Hematopoietic multipotent progenitor cell (in vitro differentiated cells): ENCODE measurements at places on chromosomes 5 and 9. TPM values are rescaled to one million over a fixed set of nuclear protein-coding genes. Genes with fewer than 3 reads are reported as not detected.
A peak's percentile ranks its signal among the peaks of the same experiment; 100 is the strongest.

The EPB41L4A gene
- under 0.01 TPM for total RNA-seq

The WNT8A gene
- 1.1 TPM for total RNA-seq

The IFNA2 gene
- not detected for total RNA-seq

The SOHLH1 gene
- not detected for total RNA-seq

The MYORG gene
- 1.3 TPM for total RNA-seq

The ZNG1E gene
- total RNA-seq: 10.5 TPM

The MYOZ3 gene
- total RNA-seq: 10.2 TPM

The EIF4E1B gene
- total RNA-seq: not detected

The PCDHGA5 gene
- 1.1 TPM for total RNA-seq

The SPATA31C1 gene
- under 0.01 TPM for total RNA-seq

The ANKDD1B gene
- under 0.01 TPM for total RNA-seq

- DNase-seq: no peak
Observed at GRCh38 chr5:170112876-170113521, 7.3 kb downstream of the FOXI1 start.

DNA sequence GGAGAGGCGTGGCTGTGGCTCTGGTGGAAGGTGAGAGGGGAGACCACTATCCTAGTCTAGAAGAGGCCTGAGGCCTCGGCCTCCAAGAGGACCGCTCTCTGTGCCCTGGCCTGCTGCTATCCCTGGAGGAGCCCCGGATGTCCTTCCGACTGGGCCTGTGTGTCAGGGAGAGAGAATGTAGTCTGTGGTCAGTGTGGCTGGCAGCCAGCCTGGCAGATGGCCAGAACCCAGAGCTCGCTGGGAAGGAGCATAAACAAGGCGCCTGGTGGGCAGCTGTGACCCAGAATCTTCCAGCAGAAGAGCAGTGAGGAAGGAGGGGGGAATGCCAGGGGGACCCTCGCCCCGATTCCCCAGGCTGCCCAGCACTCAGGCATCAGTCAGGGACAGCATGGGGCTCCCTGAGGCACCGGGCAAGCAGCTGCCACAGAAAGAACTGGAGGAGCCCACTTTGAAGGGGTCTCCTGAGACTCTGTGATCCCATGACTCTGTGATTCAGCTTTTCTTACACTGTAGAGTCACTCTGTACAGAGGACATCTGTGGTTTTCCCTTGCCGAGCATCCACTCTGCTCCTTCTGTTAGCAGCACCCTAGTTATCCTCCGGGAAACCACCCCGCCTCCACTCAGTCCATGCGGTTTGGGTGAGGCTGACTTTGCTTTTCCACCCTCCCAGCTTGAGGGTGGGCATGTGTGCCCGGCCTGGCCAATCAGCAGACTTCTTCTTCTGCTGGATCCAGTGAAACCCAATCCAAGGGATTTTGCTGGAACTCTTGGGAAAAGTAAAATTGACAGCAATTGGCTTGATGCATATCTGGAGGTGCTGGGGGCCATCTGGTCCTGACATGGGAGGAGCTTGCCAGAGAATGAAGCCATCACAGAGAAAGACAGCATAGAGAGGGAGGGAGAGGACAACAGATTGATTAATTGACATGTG lies 46.2 kb upstream of the PWWP2A start:
- DNase-seq: peak; percentile 60

DNA sequence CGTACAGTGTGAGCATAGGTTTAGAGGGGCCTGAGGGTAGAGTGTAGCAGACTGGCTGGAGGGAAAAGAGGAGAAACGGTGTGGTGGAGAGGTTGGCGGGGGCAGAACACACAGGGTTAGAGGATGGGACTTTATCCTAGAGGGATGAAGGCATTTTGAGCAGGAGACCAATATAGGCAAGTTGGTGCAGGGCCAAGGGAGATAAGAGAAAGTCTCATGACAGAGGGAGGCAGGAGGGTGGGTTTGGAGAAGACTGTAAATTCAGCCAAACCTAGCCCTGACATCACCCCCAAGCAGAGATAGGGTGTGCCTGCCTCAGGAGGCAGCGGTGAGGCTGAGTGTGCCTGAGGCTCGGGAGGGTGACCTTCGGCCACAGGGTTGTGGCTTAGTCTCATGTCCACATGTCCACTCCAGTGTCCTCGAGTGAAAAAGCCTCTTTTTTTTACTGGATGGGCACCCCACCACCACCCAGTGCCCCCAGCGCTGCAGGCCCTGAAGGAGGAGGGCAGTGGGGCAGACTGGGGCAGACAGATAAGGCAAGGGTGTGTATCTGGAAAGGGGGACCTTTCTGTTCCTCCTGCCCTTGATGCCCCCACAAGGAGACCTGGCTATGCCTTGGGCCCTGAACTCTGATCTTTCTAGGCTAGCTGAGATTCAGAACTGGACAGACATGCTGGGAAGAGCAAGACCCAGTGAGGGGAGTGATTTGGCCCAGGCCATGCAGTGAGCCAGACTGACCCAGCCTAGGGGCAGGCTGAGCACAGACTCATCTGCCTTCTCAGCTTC lies 108.7 kb downstream of the RGS3 start:
- no peak for DNase-seq

DNA sequence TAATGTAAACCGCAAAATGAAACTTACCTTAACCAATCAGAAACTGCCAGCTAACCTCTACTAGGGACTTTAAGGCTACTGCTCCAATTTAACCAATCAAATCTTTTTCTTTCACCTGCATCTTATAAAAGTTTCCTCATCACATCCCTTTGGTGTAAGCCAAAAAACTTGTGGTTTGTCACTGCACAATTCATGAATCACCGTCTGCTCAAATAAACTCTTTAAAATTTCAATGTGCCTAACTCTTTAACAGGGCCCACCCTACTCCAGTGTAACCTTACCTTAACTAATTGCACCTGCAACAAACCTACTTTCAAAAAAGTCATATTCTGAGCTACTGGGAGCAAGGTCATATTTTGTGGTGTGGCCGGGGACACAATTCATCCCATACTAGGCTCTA lies 172.2 kb upstream of the GRAMD2B start:
- no peak for DNase-seq

GRCh38 chr5:35160486-35161116 lies 69.7 kb downstream of the PRLR start:
- DNase-seq: no peak

DNA sequence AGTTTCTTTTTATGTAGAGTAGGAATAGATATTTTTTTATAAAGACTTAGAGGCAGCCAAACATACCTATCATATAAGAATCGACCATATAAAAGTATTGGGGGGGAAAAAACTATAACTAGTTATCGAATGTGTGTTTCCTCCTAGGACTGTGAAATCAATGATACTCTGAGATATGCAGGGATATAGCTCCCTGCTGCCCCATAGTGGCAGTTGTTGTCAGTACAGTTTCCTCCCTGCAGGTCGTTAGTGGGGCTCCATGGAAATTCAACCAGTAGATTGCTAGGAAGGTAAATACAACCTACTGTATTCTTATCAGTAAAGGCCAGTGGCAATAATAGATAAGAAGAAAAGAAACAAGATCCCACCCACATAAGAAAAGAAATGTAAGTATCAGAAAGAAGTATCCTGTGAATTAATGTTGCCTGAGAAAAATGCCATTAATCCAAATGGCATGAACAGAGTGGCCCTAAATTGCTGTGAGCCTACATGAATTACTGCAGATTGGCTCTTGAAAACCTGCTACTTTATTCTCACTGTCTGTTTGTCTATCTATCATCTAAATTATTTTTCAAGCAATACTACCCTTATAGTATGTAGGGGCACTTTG lies 136.9 kb upstream of the FBN2 start:
- peak; percentile 54 for DNase-seq

GRCh38 chr9:31674264-31674663 lies 710.2 kb upstream of the ACO1 start:
- DNase-seq: no peak

GRCh38 chr5:6135977-6136376 lies 242.4 kb downstream of the MED10 start:
- DNase-seq: no peak

GRCh38 chr9:8315211-8315610 lies 515.6 kb upstream of the DMAC1 start:
- no peak for DNase-seq

DNA sequence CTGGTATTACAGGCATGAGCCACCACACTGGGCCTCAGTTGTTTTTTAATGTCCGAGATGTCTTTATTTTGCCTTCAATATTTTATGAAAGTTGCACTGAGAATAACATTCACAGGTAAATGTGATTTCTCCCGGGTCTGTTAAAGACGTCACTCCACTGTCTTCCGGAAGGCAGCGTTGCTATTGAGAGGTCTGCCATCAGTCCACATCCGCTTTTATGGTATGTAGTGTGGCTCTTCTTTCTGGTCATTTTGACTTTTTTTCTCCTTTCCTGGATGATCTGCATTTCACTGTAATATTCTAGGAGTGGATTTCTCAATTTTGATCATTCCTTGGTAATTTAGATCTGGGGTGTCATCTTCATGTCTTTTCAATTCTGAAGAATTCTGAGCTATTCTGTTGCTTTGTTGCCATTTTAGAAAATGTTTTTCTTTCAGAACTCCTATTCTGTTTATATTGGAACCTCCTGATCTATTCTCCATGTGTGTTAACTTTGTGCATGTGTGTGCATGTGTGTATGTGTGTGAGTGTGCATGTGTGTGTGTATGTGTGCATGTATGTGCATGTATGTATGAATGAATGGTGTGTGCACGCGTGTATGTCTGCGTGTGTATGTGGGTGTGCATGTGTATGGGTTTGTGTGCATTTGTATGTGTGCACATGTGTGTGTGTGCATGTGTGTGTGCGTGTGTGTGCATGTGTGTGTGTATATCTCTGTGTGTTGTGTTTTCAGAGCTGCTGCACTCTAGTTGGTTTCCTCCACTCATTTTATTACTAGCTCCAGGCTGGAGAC lies 1.9 kb upstream of the LCN1 start:
- DNase-seq: no peak

- no peak for DNase-seq
Observed at GRCh38 chr9:5596173-5596572, 32.7 kb upstream of the RIC1 start.

- DNase-seq: no peak
Observed at GRCh38 chr5:20041326-20042274, 53.6 kb upstream of the CDH18 start.

- no peak for DNase-seq
Observed at GRCh38 chr5:135600971-135601381, 22.2 kb upstream of the CXCL14 start.

DNA sequence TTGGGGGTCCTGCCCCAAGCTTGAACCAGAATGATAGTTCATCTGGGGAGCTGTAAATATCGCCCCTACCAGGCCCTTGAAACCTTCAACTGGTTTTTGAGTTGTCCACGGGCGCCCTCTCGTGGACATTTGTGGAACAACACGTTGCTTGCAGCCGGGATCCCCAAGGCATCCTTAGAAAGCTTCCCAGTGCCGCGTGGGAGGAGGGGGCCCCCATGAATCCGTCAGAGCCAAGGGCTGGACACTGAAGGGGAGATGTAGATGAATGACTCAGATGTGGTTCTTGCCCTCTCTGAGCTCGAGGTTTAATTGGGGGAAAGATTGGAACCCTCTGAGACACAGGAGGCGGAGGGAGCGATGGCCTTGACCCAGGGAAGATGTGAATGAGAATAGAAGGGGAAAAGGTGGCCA lies 31.8 kb upstream of the ORM1 start:
- DNase-seq: peak; percentile 54

- no peak for DNase-seq
Observed at GRCh38 chr9:70893580-70894122, 227.8 kb downstream of the TRPM3 start.

DNA sequence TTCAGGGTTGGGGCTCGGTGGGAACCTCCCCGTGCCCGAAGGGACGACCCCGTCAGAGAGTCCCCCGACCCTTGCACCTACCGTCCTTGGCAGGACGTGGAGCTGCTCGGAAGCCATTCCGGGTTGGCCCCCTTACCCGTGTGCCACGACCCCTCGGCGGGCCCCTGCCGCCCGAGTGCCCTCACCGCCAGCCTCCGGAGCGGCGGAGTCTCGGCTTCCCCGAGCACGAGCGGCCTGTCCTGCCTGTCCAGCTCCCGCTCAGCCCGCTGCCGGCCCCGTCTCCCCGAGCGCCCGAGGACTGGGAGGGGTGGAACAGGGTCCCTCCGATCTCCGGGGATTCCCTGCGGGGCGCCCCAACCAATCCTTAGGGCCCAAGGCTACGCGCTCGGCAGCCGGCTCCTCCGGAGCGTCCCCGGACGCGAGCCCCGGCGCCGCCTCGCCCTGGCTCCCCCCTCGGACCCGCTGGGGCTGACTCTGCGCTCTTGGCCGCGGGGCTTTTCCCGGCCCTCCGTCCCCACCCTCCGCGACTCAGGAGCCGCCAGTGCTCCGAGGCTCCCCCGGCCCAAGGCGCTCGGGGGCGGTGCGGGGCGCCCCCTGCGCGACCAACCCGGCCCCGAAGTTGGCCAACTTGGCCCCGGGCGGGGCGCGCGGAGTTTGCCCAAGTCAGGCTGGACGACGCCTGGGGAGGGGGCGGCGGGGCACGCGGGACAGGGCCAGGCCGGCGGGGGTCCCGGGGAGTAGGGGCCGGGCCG lies 654 bp downstream of the ADAMTS2 start:
- no peak for DNase-seq

DNA sequence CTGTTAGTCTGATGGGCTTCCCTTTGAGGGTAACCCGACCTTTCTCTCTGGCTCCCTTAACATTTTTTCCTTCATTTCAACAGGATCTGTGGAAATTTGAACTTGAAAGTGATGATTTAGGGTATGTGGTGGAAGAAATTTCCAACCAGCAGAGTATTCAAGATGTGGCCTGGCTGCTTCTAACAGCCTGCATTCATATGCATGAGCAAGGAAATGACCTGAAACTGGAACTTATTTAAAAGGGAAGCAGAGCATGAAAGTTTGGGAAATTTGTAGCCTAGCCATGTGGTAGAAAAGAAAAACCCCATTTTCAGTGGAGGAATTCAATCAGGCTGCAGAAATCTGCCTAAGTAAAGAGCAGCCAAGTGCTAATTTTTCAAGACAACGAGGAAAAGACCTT lies 41.7 kb downstream of the UNC13B start:
- no peak for DNase-seq

DNA sequence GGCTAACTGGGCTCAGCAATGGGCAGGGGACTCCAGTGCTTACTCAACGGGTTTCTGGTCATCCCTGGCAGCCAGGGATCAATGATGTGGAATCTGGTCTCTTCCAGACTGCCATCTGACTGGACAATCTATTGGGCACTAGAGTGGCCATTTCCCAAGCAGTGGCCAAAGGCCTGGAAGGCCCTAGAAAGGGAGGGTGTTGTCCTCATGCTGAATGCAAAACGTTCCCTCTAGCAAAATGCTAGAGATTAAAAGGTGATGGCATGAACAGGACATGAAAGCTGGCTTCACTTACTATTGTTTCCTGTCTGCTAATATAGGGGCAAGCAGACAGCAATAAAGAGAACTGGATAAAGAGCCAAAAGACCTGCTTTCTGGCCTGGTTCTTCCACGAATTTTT lies 254.2 kb upstream of the PANK3 start:
- DNase-seq: no peak
